ENCODE measurements at places on chromosomes 3 and 15. TPM values are rescaled to one million over a fixed set of nuclear protein-coding genes. Genes with fewer than 3 reads are reported as not detected.

CHD2 gene
- total RNA-seq = 61.1 TPM

AMOTL2 gene
- total RNA-seq = 58.7 TPM

UBAP1L gene
- total RNA-seq = 3.1 TPM

NANOGP8 gene
- total RNA-seq = not detected

FBXO40 gene
- not detected for total RNA-seq

LNP1 gene
- 0.34 TPM for total RNA-seq

KNG1 gene
- total RNA-seq = not detected

ZMYND10 gene
- total RNA-seq = under 0.01 TPM

WDR5B gene
- total RNA-seq = 4.7 TPM

All from dermis lymphatic vessel endothelial cell (primary cell).